ENCODE measurements at places on chromosomes 13 and 19.

GRCh38 chr13:82772816-82773215 is 1109.5 kb downstream of the SLITRK1 start:
- no peak for DNase-seq

DNA sequence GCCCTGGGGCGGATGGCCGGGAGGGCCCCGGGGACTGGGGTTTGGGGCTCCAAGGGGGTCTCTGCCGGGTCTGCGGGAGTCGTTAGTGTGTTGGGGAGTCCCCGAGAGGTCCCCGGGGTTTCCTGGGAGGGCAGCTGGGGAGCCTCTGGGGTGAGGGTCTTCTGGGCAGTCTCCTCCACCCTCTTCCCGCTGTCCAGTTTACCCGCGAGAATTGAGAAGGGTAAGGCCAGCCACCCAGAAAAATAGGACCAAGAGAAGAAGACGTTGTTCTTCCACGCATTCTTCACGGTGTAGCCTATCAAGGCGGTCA is 1.0 kb upstream of the ETFB start:
- no peak for DNase-seq

GRCh38 chr13:46577696-46578589 is 25.0 kb downstream of the LRCH1 start:
- no peak for DNase-seq

DNA sequence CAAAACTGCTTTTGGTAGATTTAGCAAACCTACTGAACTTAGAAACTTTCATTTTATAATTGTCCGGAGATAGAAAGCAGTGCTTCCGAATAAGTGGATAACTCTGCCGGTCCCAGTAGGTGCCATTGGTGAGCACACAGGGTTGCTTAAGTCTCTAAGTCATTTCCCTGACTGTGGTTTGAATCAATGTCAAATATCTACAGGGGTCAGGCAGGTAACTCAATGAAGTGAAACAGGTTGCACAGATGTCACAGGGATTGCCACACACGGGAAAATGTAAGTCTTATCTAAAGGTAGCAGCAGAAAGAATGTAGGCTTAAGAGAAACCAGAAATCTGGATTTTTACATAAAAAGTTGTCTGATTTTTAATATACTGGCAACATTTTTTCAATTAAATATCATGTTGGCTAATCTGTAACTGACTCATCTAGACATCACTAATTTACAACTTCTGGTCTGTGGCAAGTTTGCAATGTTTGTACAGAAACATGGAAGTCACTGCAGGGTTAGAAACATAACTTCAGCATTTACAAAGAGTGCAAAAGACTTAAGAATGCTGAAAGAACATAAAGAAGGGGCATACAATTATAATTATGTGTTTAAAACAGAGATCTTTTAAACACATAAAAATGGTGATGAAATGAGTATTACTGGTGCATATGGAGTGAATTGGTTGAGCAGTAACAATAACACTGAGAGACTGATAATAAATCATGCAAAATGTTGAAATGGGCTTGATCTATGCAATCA is 14.3 kb upstream of the LRRC63 start:
- no peak for DNase-seq

- DNase-seq, result no peak
Observed at GRCh38 chr13:25689539-25689938, 317.8 kb downstream of the ATP8A2 start.

GRCh38 chr13:23271331-23271730 is 90.6 kb downstream of the SGCG start:
- DNase-seq, result no peak

DNA sequence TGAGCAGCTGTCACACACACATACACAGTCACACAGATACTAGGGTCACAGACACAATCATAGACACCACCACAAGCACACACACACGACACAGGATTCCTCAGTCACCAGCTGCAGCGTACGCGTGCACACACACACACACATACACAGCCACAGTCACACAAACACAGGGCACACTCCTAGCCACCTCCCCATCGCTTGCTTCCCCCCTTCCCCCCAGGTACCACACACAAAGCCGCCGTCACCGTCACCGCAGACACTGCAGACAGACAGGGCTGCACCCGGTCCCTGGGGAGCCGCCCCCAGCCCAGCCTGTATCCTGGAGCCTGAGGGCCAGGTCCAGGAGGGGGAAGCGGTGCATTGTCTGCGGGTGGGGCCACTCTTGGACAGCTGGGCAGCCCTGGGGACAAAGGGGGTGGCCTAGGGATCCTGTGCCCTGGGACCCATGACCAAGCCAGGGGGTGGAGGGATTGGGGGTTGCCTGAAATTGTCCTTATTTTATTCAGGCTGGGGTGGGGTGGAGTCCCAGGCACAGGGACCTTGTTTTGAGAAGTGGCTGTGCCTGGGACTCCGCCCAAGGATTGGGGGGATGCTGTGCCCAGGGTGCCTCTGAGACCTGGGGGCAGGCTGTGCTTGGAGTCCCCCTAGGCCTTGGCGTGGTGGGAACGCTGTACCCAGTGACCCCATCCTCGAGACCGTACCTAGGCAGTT is 957 bp downstream of the NUMBL start:
- no peak for DNase-seq

DNA sequence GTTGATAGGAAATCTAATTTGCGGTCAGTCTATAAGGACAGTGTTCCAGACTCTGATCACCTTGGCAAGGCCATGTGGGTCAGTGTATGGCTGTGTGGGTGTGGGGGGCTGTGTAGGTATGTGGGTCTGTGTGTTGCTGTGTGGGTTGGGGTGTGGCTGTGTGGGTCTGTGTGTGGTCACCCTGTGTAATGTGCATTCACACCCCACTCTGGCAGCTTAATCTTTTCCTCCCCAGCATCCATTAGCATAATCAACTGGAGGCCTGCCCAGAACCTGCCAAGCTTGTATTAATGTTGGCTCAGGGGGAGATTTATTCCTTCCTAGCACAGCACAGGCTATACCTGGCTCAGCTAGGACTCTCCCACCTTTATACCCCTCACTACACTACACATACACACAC is 203.2 kb downstream of the TUBA3C start:
- no peak for DNase-seq

- DNase-seq, result peak; percentile 61
Observed at GRCh38 chr19:49555600-49556411, 24.6 kb downstream of the NOSIP start.

- no peak for DNase-seq
Observed at GRCh38 chr13:70894258-70894657, 786.0 kb upstream of the KLHL1 start.

- DNase-seq, result no peak
Observed at GRCh38 chr13:112174476-112175110, 107.6 kb downstream of the SOX1 start.

GRCh38 chr13:44711706-44712105 is 135.6 kb upstream of the TSC22D1 start:
- DNase-seq, result no peak

GRCh38 chr19:10861103-10861651 is 10.2 kb upstream of the CARM1 start:
- no peak for DNase-seq

DNA sequence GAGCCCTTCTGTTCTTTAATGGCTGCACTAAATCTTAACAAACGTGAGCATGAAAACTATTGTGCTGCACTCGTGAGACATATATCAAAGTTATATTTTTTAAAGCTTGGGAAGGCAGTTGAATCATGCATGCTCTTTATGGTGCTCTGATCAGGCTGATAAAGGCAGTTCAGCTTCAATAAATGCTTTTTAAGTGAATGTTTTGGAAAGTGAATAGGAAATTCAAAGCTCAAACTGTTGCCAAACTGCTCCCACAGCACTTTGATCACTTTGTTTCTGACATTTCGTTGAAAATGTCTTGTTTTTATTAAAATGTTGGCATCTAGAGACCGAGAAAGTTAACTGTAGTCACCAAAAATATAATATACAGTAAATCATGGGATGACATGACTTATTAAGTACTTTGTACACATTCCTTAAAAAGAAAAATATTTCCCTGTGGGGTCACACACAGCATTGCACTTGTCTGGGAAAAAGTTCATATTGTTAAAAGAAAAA is 625.7 kb upstream of the PCDH9 start:
- DNase-seq, result no peak

DNA sequence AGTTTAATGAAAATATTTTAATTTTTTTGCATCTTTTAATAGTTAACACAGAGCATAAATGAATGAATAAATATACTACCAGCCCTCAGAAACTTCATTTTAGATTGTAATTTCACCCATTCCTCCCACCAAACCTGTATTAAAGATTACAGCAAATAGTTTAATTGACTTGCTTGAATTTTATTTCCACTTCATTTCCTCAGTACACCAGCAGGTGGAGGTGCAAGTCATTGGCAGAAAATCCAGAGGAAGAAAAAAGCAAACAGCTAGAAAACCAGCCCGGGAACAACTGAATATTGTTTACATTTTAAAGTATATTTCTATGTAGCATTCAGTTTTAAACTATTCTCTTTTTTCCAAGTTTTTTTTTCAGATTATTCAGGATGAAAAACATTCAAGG is 177.8 kb downstream of the OLFM4 start:
- no peak for DNase-seq

- DNase-seq, result no peak
Observed at GRCh38 chr13:75196147-75196837, 285.7 kb downstream of the TBC1D4 start.

GRCh38 chr19:31539386-31539785 is 190.2 kb upstream of the TSHZ3 start:
- no peak for DNase-seq

- DNase-seq, result no peak
Observed at GRCh38 chr19:45323671-45324081, 1.0 kb upstream of the CKM start.

- DNase-seq, result peak; percentile 72
Observed at GRCh38 chr19:3987619-3988371, 2.5 kb upstream of the EEF2 start.

DNA sequence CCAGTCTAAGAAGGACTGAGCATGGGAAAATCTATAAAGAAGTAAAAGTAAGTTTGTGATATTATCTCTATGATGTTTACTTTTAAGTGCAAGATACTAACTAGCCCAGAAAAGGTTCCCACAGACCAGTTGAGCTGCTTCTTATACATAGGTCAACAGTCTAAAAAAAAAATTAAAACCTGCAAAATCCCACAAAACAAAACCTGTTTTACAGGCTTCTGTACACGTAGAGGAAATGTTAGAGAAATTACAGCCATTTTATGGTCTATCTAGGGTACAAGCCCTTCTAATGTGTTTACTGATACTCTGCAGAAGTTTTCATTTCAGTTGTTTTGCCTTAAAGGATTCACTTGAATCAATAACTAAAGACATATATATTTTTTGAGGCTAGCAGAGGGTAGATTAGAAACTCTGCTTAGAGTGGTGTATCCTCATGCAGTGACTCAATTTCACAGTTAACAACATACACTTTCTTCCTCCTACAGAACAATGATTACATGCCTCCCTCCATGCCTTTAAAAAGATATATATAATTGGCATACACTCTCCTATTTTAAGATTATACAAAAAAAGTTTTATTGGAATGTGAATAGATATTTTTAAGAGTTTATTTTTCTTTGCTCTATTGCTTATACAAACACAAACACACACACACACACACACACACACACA is 43.9 kb downstream of the CAB39L start:
- no peak for DNase-seq

DNA sequence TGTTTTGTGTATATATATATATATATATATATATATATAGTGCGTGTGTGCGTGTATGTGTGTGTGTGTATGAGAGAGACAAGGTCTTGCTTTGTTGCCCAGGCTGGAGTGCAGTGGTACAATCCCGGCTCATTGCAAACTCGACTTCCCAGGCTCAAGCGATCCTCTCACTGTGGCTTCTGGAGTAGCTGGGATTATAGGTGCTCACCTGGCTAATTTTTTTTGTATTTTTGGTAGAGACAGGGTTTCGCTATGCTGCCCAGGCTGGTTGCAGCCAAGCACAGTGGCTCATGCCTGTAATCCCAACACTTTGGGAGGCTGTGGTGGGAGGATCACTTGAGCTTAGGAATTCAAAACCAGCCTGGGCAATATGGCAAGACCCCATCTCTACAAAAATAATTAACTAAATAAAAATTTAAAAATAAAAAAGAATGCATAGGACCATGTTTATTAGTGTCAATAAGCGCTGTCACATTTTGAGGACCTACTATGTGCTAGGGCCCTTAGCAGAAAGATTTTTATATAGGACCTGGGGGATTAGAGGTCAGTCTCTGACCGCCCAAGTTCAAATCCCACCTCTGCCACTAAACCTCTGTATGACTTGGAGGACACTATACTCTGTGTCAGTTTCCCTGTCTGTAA is 1.8 kb downstream of the PVR start:
- DNase-seq, result no peak

- DNase-seq, result no peak
Observed at GRCh38 chr19:38792250-38793111, 3.5 kb downstream of the LGALS7B start.

DNA sequence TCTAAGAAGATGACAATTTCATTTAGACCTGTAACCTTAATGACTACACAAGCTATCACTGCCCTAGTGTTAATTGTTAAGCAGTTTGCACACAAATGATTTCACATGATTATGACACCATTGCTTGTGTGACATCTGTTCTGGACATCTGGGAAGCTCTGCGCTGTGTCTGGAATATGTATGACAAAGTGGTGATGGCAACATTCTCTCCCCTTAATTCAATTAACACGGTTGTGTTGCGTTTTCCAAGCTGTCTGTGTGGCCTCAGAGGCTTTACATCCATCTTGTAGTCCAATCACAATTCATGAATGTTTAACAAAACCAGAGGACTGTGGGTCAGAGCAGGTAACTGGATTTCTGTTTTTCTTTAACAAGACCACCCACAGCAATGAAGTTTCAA is 204.4 kb downstream of the COG6 start:
- DNase-seq, result no peak

DNA sequence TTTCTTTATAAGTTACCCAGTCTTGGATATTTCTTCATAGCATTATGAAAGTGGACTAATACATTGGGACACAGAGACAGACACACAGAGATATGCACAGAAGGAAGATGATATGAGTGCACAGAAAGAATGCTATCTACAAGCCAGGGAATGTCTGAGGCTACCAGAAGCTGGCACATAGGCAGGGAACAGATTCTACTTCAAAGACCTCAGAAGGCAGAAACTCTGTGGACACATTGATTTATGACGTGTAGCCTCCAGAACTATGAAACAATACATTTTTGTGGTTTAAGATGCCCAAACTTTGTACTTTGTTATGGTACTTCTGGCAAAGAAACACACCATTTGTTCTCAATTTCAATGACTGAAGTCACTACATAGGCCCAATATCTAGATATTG is 556.7 kb downstream of the PCDH9 start:
- DNase-seq, result no peak

- no peak for DNase-seq
Observed at GRCh38 chr13:25286308-25286968, 850 bp downstream of the MTMR6 start.

DNA sequence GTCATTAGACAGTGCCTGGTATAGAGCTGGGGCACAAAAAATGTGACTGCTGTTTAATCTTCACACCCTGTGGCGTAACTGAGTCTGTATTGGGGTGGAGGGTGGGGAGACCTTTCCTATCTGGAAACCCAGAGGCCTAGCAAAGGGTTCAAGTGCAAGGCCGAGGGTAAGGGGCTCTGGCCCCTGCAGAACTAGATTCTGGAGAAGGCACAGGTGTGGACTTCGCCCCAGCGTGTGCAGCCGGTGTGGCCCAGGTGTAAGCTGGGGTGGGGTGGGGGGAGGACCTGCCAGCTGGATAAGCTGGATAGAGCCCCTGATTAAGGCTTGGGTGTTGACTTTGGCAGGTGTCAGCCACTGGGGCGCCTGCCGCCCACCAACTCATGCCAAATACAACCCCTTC is 1.3 kb downstream of the RAB3D start:
- no peak for DNase-seq
